HepG2 (cell line): ENCODE measurements at places on chromosomes 7 and 10. TPM values are rescaled to one million over a fixed set of nuclear protein-coding genes. Genes with fewer than 3 reads are reported as not detected.
A peak's percentile ranks its signal among the peaks of the same experiment; 100 is the strongest.

DNA sequence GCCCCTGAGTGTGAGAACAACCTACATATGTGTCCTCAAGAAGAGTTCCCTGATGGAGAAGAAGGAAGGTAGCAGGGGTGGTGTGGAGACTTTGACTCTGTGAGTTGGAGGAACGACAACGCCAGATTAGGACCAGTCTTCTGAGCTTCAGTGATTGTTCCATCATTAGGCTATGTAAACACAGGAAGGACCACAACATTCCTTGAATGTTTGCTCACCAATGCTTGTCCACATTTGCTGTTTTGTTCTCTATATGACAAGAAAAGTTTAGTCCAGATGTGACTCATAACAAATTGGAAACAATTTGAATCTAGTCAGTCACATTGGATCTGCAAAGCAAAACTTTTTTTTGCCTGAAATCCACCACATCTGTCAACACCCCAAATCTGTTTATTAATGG lies 62.7 kb downstream of the ENTPD1 start:
- H3K36me3 ChIP-seq = no peaks in the 10 kb centered on the region
- peaks cover 53% of the 10 kb centered on the region for H3K4me1 ChIP-seq
- peak; percentile 79 for DNase-seq
- H3K27ac ChIP-seq = no peak overlapping the region
- H3K27me3 ChIP-seq = no peaks in the 10 kb centered on the region

DNA sequence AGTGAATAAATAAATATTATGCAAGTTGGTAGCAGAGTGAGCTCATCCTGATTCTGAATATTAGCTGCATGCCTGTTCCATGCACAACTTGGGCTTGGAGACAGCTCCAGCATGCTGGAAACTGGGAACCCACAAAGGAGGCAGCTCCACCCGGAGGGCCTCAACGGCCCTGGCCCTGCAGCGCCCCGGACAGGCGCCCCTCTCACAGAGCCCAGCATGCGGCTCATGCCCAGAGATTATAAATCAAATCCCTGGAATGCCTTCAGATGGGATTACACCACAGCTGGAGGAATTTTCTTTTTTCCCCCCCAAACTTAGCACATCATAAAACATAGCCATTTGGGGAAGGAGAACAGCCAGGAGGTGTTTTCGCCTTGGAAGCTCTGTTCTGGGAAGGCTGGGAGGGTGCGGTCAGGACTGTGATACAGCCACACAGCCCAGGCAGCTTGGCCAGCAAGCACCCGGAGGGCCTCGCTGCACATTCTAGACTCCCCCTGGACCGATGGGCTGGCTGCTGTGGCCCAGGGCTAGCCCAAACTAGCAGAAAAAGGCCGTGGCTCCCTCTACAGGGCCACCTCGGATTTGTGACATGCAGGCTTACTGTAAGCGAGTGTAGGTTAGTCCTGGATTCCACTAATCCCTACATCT lies 102.4 kb downstream of the PTPN20 start:
- H3K4me3 ChIP-seq = no peak overlapping the region
- no peak overlapping the region for H3K27ac ChIP-seq
- H3K27me3 ChIP-seq = no peaks in the 10 kb centered on the region
- H3K36me3 ChIP-seq = no peaks in the 10 kb centered on the region
- no peaks in the 10 kb centered on the region for H3K4me1 ChIP-seq

GRCh38 chr10:17527514-17528146 lies 73.2 kb upstream of the ST8SIA6 start:
- no peak for DNase-seq
- no peaks in the 10 kb centered on the region for H3K27me3 ChIP-seq
- no peak overlapping the region for H3K27ac ChIP-seq
- no peak overlapping the region for H3K4me3 ChIP-seq

DNA sequence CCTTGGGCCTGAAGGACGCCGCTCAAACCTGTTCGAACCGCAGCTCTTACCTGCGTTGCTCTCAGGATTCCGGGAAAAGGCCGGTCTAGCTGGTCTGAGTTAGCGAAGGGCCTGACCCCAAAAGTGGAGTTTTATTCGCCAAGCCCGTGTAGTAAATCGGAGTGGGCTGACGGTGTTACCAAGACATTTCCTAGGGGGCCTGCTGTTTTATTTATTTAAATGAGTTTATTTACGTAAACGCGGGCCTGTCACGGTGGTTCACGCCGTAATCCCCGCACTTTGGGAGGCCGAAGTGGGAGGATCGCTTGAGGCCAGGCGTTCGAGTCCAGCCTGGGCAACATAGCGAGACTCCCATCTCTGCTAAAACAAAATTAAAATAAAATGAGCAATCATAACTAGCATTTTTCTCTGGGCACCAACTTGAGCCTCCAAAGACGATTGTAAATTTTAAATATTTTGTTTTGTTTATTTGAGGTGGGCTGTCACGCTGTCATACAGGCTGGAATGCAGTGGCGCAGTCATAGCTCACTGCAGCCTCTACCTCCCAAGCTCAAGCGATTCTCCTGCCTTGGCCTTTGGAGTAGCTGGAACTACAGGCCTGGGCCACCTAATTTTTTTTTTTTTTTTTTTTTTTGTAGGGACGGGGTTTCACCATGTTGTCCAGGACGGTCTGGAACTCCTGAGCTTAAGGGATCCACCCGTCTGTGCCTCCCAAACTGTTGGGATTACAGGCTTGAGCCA lies 903 bp downstream of the ZNF655 start:
- no peak for DNase-seq
- peaks cover 15% of the 10 kb centered on the region for H3K36me3 ChIP-seq
- H3K27me3 ChIP-seq = no peaks in the 10 kb centered on the region
- peaks cover 43% of the 10 kb centered on the region for H3K4me1 ChIP-seq
- H3K4me3 ChIP-seq = peak overlapping the region; percentile 99
- H3K27ac ChIP-seq = peak overlapping the region; percentile 95

NKX2-3 gene
- total RNA-seq = not detected in 2 replicates
